H1 (cell line): ENCODE measurements at places on chromosomes 5 and 9. TPM values are rescaled to one million over a fixed set of nuclear protein-coding genes. Genes with fewer than 3 reads are reported as not detected.

ZCCHC10 gene
- 17.9 and 22.4 TPM in 2 replicates for polyA plus RNA-seq

QRFP gene
- polyA plus RNA-seq: not detected in 2 replicates

WNT8A gene
- polyA plus RNA-seq: 0.06 TPM in 1 of 2 replicates, not detected in the other

OBP2B gene
- not detected in 2 replicates for polyA plus RNA-seq

HMCN2 gene
- polyA plus RNA-seq: 5.0 and 8.3 TPM in 2 replicates

PRRC2B gene
- 37.3 and 55.3 TPM in 2 replicates for polyA plus RNA-seq

SV2C gene
- 0.05 and 0.08 TPM in 2 replicates for polyA plus RNA-seq

FAM193B gene
- polyA plus RNA-seq: 49.9 and 91.8 TPM in 2 replicates

GPR151 gene
- 0.03 TPM in 1 of 2 replicates, not detected in the other for polyA plus RNA-seq

TICAM2 gene
- 0.02 TPM in 1 of 2 replicates, not detected in the other for polyA plus RNA-seq

BTNL8 gene
- polyA plus RNA-seq: 0.32 and 0.42 TPM in 2 replicates

OR1J2 gene
- not detected in 2 replicates for polyA plus RNA-seq

GFPT2 gene
- polyA plus RNA-seq: 83.7 and 90.0 TPM in 2 replicates

PCDHAC2 gene
- polyA plus RNA-seq: 4.6 and 5.0 TPM in 2 replicates

LCN15 gene
- 0.08 and 0.25 TPM in 2 replicates for polyA plus RNA-seq

GABRA1 gene
- polyA plus RNA-seq: 1.6 and 4.7 TPM in 2 replicates

PRSS3 gene
- 0.12 TPM in 1 of 2 replicates, not detected in the other for polyA plus RNA-seq

MLANA gene
- not detected in 2 replicates for polyA plus RNA-seq

SLC35D2 gene
- 7.0 and 9.6 TPM in 2 replicates for polyA plus RNA-seq

SLC2A6 gene
- polyA plus RNA-seq: 17.8 and 18.6 TPM in 2 replicates

KLHL3 gene
- polyA plus RNA-seq: 6.0 and 7.4 TPM in 2 replicates

HAVCR2 gene
- polyA plus RNA-seq: 0.03 and 0.06 TPM in 2 replicates

NR4A3 gene
- polyA plus RNA-seq: 0.05 and 0.06 TPM in 2 replicates

CNTNAP3 gene
- polyA plus RNA-seq: 2.8 and 5.9 TPM in 2 replicates

PLPP7 gene
- polyA plus RNA-seq: 3.9 and 5.0 TPM in 2 replicates

ACER2 gene
- polyA plus RNA-seq: 6.4 and 7.4 TPM in 2 replicates

DCP2 gene
- polyA plus RNA-seq: 14.4 and 41.7 TPM in 2 replicates

DNAH5 gene
- 0.06 and 0.30 TPM in 2 replicates for polyA plus RNA-seq

GPR150 gene
- 0.14 and 0.27 TPM in 2 replicates for polyA plus RNA-seq

PDLIM4 gene
- polyA plus RNA-seq: 29.1 and 37.7 TPM in 2 replicates

FOXD1 gene
- polyA plus RNA-seq: 0.11 and 0.17 TPM in 2 replicates

ADCY2 gene
- 28.6 and 35.8 TPM in 2 replicates for polyA plus RNA-seq

SH3TC2 gene
- 0.11 and 0.27 TPM in 2 replicates for polyA plus RNA-seq

FOXD4L4 gene
- polyA plus RNA-seq: 0.03 TPM in 1 of 2 replicates, not detected in the other

PCDHGA9 gene
- 0.61 and 0.79 TPM in 2 replicates for polyA plus RNA-seq

FANCG gene
- 66.6 and 75.2 TPM in 2 replicates for polyA plus RNA-seq

SH3RF2 gene
- polyA plus RNA-seq: 0.80 and 1.0 TPM in 2 replicates

GMCL2 gene
- not detected in 2 replicates for polyA plus RNA-seq

PCDHGA7 gene
- polyA plus RNA-seq: 0.39 and 0.55 TPM in 2 replicates

MARVELD2 gene
- polyA plus RNA-seq: 15.4 and 18.7 TPM in 2 replicates

GRXCR2 gene
- not detected in 2 replicates for polyA plus RNA-seq

TNC gene
- polyA plus RNA-seq: 5.5 and 6.2 TPM in 2 replicates

SIT1 gene
- polyA plus RNA-seq: 11.4 and 12.8 TPM in 2 replicates

PCSK5 gene
- polyA plus RNA-seq: 5.5 and 5.6 TPM in 2 replicates

WDR36 gene
- polyA plus RNA-seq: 6.9 and 9.3 TPM in 2 replicates

PCDHGA1 gene
- 0.57 and 1.1 TPM in 2 replicates for polyA plus RNA-seq

MCIDAS gene
- polyA plus RNA-seq: 0.15 and 0.17 TPM in 2 replicates

EPB41L4B gene
- 7.7 and 11.9 TPM in 2 replicates for polyA plus RNA-seq

SLC45A2 gene
- 0.09 TPM in 1 of 2 replicates, not detected in the other for polyA plus RNA-seq

DMRT3 gene
- 0.05 TPM in 1 of 2 replicates, not detected in the other for polyA plus RNA-seq

LRRTM2 gene
- not detected in 2 replicates for polyA plus RNA-seq

NMUR2 gene
- polyA plus RNA-seq: 0.11 and 0.17 TPM in 2 replicates

C9orf50 gene
- polyA plus RNA-seq: not detected in 2 replicates

XPA gene
- polyA plus RNA-seq: 0.17 and 0.24 TPM in 2 replicates

INSL4 gene
- not detected in 2 replicates for polyA plus RNA-seq

SPINK7 gene
- polyA plus RNA-seq: not detected in 2 replicates

DNAI1 gene
- 0.35 and 0.54 TPM in 2 replicates for polyA plus RNA-seq

IFNK gene
- polyA plus RNA-seq: not detected in 2 replicates
